ENCODE measurements at places on chromosomes 2 and 18. TPM values are rescaled to one million over a fixed set of nuclear protein-coding genes. Genes with fewer than 3 reads are reported as not detected.

ST8SIA5 gene
- 0.76 TPM for total RNA-seq

HK2 gene
- 13.8 TPM for total RNA-seq

MAP3K19 gene
- total RNA-seq = not detected

PAX3 gene
- 2.3 TPM for total RNA-seq

MYO1B gene
- 91.1 TPM for total RNA-seq

GRCh38 chr2:98269274-98269673, 77.0 kb upstream of the CNGA3 start:
- DNase-seq = no peak

DNA sequence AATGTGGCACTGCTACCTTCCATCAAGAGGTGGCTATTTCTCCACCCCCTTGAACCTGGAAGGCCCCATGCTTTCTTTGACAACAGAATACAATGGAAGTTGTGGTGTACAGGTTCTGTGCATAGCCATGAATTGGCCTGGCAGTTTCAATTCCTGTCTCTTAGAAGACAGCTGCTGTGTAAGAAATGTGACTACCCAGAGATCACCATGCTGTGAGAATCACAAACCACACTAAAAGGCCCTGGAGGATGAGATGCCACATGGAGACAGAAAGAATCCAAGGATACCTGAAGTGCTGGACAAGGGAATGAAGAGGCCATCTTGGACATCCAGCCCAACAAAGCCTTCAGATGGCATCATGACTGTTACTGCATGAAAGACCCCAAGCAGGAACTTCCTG, 47.7 kb upstream of the EHBP1 start:
- no peak for DNase-seq

DNA sequence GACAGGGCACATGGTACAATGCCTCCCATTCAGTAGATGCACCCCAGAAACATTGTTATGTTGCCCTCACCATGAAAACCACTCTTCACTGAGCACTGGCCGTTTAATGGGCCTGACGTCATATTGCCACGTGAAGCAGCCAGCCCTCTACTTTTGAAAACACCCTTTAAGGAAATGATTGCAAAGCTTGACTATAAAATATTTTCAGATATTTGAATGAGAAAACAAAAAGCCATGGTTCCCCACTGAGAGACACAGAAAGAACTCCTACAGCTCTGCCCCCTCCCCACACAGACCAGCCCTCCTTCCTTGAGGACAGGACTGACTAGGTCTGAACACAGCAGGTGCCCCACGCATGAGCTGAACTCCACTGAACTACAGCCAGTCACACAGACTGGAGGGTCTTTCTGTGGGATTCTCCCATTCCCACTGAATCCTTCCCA, 349.1 kb downstream of the ANAPC1 start:
- DNase-seq = no peak
